NCI-H1417 treated with DMSO at 0.1 percent for 48 hours (cell line): ENCODE measurements at places on chromosomes 7 and 10.

DNA sequence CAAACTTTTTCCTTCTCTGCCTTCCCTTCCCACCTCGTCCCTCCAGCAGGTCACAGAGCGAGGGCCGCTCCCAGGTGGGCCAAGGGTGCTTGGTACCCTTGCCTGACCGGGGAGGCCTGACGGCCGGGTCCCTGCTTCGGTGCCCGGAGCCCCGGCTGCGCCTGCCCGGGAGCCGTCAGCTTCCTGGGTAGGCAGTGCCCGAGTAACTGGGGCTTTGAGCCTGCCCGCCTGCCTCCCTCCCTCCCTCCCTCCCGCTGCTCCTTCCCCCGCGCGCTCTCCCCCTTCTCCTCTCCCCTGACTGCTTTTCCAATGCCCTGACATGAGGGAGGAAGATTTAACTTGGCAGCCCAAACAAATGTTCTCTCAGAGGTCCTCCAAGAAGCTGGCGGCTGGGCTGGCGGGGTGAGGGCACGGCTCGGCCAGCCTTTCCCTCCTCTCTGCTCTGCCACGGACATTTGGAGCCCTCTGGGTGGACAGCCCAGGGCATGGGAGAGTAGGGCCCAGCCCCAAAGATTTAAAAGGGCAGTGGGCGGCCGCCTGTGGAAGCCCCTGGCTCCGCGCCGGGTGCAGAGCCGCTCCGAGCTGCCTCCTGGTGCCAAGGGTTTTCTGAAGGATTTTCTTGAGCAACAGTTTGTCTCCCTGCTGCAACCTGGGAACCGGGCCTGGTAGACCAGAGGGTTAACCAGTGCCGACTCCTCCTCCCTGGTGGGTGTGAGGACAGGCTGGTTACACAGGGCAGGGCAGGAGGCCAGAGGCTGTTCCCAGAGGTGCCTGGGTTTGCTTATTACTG, 2.0 kb downstream of the ZMIZ1 start:
- DNase-seq, result no peak

GRCh38 chr7:105580022-105580740, 1.1 kb downstream of the EFCAB10 start:
- no peak for DNase-seq

DNA sequence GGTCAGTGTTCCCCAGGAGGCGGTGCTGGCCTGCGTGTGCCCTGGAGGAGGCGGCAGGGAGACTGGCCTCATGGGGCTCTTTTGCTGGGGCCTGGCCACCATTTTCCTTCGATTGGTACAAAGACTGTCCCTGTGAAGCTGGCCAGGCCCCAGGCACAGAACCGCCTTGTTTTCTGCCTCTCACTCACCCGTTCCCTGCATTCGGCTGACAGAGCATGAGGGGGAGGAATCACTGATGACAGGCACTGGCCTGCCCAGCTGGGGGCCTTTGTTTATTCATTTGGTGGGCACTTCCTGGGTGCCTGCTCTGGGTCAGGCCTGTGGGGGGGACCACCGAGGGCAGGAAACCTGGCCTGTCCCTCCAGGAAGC, 139.2 kb downstream of the FAM53B start:
- DNase-seq, result no peak

DNA sequence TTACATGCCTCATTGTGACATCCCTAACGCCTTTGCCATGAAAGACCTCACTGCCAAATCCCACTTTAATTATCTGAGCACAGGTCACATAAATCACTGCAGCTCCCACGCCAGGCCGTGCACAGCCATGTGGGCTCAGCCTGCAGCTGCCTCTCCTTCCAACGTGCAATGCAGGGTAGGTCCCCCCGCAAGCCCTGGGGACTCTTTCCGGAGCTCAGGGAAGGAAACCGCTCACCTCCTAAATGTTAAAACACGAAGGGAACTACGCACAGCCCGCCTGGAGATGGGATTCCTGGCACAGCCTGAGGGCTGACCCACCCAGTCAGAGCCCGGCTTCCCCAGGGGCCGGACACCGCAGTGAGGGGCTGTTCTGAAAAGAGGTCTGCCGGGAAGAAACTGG, 128.0 kb downstream of the MAD1L1 start:
- no peak for DNase-seq
